ENCODE measurements at places on chromosomes 2 and 18.

- no peak for DNase-seq
Measured at GRCh38 chr2:15492773-15493325, 68.3 kb downstream of the NBAS start.

DNA sequence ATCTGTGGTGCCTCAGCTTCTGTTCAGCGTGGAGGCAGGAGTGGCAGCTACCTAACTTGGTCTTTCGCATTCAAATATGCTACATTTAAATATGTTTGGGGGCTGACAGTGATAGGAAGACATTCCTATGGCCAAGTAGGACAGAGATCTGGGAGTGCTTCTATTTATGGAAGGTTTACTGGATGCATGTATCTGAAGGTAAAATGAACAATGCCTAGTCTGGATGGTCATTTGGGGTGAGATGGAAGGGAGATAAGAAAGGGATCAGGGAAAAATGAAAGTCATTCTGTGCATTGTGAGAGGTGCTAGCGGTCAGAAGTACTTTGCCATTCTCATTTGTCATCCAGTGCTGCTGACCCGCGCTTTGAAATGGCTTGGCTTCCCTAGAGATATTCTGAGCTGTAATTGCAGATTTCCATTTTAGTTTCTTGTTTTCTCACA is 300.9 kb upstream of the FBXO11 start:
- no peak for DNase-seq

DNA sequence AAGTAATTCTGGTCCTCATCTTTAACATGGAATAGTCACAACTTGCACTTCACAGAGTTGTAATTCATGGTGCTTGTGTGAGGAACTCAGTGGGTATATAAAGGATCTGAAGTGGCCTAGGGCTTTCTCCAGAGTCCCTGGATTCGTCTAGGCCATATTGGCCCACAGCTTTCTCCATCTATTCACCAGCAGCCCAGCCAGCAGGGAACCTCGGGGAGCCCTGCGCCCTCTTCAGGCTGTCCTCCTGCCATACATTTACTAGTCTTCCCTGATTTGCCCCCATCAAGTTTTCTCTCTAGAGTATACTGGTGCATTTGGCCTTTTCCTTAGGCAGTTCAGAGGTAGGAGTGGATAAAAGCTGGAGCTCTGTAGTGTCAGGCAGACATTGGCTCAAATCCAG is 278.3 kb downstream of the MYCN start:
- peak; percentile 19 for DNase-seq

DNA sequence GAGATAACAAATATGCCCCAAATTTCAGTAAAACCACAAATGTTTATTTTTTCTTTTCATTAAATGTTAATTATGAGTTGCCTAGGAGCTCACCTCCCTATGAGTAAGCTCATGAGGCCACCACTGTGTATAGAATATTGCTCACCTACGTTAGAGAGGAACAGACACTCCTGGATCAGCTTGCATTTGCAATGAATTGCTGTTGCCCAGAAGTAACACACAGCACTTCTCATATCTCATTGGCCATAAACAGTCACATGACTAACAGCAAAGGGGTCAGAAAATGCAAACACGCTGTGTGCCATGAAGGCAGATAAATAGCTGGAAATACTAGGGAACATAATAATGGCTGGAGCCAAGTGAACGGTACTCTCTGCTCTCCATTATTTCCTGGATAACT is 89.0 kb upstream of the GALNT5 start:
- no peak for DNase-seq

DNA sequence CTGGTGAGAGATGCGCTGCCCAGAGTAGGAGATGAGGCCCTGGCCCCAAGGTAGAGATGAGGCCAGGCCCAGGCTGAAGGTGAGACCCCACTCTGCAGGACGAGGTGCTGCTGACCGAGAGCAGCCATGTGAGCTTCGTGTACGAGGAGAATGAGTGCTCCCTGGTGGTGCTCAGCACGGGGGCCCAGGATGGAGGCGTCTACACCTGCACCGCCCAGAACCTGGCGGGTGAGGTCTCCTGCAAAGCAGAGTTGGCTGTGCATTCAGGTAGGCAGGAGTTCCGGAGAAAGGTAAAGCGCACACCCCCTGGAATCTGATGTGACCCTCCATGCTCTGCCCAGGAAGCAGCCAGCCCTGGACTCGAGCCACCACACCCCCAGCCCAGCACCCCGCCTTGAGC is 21.5 kb upstream of the GMPPA start:
- DNase-seq, result no peak

- no peak for DNase-seq
Measured at GRCh38 chr2:199144546-199144945, 313.2 kb downstream of the SATB2 start.

GRCh38 chr2:152611458-152612231 is 105.6 kb downstream of the PRPF40A start:
- peak; percentile 9 for DNase-seq

DNA sequence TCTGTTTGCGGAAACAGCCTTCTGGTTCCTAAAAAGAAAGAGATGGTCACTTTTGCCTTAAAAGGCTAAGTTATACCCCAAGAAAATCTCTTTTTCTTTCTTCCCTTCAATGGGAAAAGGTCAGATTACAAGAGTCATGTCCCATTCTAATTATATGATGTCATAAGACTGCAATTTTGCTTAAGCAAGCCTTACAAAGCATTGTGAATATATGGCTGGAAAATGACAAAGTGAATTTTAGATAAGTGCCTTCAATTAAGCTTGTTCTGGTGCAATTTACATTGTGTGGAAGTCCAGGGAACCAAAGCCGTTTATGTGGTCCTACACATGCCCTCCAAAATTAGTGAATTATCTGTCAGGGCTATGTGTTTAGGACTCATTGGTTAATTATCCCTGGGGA is 7.6 kb upstream of the BMP10 start:
- no peak for DNase-seq

GRCh38 chr18:78596794-78597345 is 382.7 kb upstream of the SALL3 start:
- DNase-seq, result no peak

DNA sequence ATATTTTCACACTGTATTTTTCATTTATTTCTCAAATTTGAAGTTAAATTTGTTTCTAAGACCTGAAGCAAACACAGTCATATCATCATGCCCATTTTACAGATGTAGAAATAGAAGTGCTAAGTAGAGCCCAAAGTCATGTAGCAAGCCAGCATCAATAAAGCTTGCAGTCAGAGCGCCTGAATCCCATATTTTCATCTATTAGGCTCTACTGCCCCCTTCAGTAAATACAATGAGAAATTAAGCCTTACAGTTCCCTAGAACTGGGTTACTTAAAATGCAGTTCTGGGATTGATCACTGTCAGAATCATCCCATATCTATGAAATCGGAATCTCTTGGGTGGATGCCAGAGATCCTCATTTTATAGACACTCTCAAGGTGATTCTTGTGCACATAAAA is 419.9 kb downstream of the TGIF1 start:
- DNase-seq, result peak; percentile 11

GRCh38 chr2:52264488-52264887 is 1232.6 kb upstream of the NRXN1 start:
- DNase-seq, result no peak
